ENCODE measurements at places on chromosomes 7 and 10.

GRCh38 chr7:49771427-49772176 lies 1.8 kb upstream of the VWC2 start:
- DNase-seq: no peak

- no peak for DNase-seq
Measured at GRCh38 chr10:80540136-80540535, 2.4 kb downstream of the SH2D4B start.

GRCh38 chr10:44415121-44415520 lies 30.2 kb upstream of the CXCL12 start:
- no peak for DNase-seq

- no peak for DNase-seq
Measured at GRCh38 chr7:51732116-51732515, 415.5 kb upstream of the COBL start.

DNA sequence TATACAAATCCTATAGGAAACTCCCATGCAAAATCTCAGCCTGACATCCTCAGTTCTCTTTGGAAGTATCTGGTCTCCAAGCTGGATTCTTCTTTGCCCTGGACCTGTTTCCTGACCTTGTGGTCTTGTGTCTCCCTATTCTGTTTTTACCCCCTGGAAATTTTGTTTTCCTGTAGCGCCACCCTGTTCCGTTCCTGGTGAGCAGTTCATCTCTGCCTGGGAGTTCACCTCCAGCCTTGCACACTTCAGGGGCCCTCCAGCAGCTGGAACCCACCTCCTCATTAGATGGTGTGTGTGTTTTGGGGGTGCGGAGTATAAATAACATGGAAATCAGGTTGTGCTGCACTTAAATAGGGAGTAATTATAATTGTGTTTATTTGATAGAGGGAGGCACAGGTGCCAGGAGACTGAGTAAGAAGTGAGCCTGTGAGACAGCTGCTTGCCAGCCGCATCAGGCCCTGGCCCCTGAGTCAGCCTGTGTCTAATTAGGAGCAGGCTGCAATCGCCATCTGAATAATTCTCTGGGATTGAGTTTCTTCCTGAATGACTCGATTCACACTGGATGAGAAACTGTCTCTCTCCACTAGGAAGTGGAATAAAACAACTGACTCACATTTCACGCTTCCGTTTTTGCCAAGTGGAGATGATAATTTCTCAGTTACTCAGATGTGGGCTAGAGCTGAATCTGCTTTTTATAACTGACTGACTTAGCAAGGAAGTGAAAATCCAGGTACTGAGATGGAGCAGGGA lies 69.4 kb upstream of the HECTD2 start:
- peak; percentile 79 for DNase-seq

DNA sequence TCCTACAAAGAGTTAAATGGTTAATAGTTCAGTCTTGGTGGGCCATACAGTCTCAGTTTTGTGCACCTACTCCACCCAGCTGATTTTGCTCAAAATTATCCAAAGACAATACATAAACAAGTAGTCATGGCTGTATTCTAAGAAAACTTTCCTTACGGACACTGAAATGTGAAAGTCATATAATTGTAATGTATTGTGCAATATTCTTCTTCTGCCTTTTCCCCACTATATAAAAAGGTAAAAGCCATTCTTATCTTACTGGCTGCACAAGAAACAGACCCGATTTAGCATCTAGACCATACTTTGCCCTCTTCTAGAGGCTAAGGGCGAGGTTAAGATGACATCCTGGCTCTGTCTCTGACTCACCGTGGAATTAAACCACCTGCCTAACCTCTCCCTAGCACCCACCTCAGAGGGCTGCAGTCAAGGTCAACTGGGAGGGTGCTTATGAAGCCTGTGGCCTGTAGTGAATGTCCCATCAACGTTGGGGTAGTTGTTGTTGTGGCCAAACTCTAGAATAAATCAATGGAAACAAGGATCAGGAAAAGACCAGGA lies 63.8 kb upstream of the DOCK1 start:
- DNase-seq: no peak

DNA sequence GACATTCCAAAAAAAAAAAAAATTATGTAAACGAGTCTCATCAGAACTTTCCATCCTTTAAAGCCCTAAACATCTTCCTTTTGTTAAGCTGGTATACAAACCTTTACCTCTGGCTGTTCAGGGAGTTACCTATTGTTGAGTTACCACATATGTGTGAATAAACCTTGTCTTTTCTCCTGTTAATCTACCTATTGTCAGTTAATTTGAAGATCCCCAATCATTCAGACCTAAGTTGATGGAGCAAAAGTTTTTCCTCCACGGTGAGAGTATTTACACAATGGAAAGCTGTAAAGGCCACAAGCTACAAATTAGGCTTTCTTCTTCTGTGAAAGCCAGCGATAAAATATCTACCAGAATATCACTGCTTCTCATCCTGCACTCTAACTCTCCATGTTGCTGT lies 80.3 kb downstream of the SKAP2 start:
- DNase-seq: no peak

GRCh38 chr10:14235566-14236195 lies 95.0 kb downstream of the FRMD4A start:
- DNase-seq: no peak

- DNase-seq: no peak
Measured at GRCh38 chr7:47186316-47186715, 395.6 kb downstream of the TNS3 start.

- no peak for DNase-seq
Measured at GRCh38 chr7:130154501-130155317, 50.5 kb downstream of the TMEM209 start.

GRCh38 chr10:23417254-23417653 lies 21.6 kb upstream of the OTUD1 start:
- no peak for DNase-seq

- DNase-seq: no peak
Measured at GRCh38 chr7:132655131-132655727, 79.0 kb upstream of the PLXNA4 start.

DNA sequence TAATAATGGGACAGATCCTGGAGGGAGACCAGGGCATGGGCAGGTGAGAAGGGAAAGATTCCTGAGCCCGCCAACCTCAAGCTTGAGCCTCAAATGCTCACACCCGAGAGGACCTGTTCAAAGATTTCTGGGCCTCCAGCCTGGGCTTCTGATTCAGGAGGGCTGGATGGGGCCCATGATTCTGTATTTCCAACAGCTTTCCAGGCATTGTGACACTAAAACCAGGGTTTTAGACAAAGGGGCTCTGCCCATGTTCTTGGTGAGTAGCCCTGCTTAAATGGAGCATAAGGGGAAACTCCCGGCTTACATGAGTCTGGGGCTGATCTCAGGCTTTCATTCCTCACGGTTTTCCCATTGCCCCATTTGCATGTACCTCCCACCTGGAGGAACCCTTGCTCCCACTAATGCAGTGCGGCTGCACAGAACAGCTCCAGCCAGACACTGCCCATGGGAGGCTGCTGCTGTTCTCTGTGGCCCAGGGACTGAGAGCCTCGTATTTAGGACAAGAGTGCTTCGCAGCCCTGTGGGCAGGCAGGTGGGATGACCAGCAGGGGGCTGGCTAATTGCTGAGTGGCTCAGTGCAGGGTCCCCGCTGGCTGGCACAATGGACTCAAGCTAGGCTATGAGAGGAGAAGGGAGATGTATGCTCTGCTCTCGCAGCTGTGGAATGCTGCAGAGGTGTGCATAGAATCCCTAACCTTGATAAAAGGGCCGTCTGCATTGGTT lies 135.3 kb upstream of the COBL start:
- no peak for DNase-seq

DNA sequence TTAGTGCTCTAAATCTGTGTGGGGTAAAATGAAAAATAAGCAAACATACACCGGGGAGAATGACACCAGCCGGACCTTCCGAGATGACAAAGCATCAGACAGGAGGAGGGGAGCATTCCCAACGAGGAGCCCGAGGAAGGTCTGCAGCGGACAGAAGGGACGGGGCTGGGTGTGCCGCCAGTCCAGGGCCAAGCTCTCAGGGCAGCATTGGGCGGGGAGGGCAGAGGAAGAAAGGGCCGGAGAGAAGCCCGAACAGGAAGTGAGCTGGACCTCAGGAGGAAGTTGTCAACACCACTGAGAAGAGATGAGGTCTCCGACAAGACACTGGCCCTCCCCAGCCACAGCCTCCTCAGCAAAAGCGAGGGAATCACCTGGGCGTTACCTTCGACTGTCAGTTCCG lies 182.6 kb upstream of the RNF32 start:
- DNase-seq: no peak

GRCh38 chr10:21807180-21807579 lies 196.3 kb downstream of the DNAJC1 start:
- no peak for DNase-seq

GRCh38 chr10:18649364-18649959 lies 1.9 kb downstream of the NSUN6 start:
- DNase-seq: no peak

- DNase-seq: no peak
Measured at GRCh38 chr10:130050721-130051120, 59.9 kb downstream of the C10orf143 start.

- peak; percentile 23 for DNase-seq
Measured at GRCh38 chr10:48414778-48415177, 108.3 kb downstream of the MAPK8 start.

- DNase-seq: no peak
Measured at GRCh38 chr7:42175834-42176723, 60.9 kb downstream of the GLI3 start.

DNA sequence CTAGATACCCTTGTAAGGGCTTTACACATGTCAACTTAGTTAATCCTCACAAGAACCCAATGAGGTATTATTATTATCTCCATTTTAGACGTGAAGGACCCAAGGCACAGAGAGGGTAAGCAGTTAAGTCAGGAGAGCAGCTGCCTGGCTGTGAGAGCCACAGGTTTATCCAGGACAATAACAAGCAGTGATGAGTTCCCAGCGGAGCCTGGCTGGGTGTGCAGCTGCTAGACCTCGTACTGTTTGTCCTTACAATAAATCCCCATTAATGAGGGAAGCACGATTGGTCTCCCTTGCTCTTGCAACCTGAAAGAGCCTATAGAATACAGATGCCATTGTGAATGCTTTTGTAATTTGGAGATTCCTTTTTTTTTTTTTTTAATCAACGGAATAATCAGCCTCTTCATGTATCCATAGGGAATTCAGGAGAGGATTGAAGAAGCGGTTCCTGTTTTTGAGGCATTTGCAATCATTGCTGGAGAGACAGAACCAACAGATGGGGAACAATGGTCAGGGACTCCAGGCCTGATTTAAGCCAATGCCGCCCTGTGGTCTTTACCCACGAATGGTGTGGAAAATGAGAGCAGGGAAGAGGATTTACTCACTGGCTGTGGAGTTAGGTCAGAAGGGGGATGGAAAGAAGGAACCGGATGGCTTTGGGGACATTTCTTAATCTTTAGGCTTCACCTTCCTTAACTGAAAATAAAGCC lies 12.3 kb upstream of the ASB4 start:
- no peak for DNase-seq

- no peak for DNase-seq
Measured at GRCh38 chr7:130703851-130704250, 17.5 kb upstream of the TSGA13 start.

DNA sequence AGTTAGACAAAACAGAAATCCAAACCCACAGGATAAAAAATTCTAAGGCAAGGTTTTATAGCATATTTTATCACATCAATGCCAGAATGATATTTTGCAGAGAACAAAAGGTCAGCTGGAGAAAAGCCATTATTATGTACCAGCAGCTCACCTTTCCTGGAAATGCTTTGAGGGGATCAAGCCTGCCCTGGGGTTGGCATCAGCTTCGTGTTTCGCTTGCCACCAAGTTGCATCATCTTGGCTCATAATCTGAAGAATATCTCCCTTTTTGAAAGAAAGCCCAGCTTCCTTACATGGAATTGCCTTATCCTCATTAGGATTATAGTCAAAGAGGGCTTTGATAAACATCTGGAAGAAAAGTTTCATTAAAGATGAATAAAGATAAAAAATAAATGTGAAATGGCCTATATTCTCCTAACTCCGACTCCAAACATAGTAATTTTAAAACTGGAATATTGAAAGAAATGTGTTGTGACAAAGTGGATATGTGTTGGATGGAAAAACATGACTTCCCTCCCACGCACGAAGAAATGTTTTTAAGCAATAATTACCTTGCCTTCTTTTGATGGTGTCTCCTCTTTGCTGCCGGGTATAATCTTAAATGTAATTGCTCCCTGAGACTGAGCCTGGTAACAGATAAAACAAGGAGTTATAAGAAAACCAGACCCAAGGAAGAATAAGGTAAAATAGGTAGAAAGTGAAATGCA lies 121.3 kb upstream of the ODAD2 start:
- no peak for DNase-seq

- no peak for DNase-seq
Measured at GRCh38 chr7:156238366-156239133, 402.0 kb upstream of the RNF32 start.

- DNase-seq: no peak
Measured at GRCh38 chr7:47148536-47149207, 433.2 kb downstream of the TNS3 start.

- no peak for DNase-seq
Measured at GRCh38 chr7:226281-226895, 34.0 kb downstream of the FAM20C start.

DNA sequence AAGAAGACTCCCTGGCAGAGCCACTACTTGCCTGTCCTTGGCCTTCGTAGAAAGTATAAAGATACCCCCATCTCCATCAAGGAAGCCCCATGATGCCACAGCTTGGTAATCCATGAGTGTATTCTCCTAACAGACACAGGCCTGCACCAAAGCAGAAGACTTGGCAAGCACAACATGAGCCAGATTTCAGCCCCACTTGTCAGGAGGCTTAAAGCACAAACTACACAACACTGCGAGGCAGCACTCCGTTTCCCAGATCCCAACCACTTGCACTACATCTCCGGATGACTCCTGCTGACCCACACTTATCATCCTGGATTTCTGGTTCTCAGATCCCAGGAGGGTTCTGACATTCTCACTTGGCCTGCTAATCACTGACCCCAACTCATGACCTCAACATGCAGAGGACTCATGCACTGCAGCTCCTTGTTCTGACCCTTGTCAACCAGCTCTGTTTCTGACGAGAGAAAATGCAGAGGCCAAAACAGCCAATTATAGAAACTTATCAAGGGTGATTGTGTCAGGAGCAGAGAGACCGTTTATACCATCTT lies 100.8 kb downstream of the RELN start:
- no peak for DNase-seq

- no peak for DNase-seq
Measured at GRCh38 chr10:110762109-110762848, 109.4 kb upstream of the PDCD4 start.

- DNase-seq: no peak
Measured at GRCh38 chr10:124043310-124044142, 49.9 kb downstream of the CHST15 start.

- no peak for DNase-seq
Measured at GRCh38 chr7:10655031-10655430, 318.6 kb upstream of the PHF14 start.

DNA sequence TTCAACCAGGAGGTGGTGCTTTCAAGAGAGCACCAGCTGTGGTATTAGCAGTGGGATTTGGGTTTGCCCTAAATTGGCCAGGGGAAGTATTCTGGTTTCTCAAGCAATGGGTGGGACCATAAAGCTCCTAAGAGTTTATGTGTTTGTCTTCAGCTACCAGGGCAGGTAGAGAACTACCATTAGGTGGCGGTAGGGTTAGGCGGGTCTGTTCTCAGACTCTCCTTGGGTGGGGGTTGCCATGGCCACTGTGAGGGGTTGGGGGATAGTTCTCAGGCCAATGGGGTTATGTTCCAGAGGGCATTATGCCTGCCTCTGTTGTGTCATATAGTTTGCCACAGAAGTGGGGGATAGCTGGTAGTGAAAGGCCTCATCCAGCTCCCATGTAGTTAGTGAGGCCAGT lies 47.7 kb upstream of the BICC1 start:
- DNase-seq: no peak

GRCh38 chr7:95479992-95480624 lies 5.6 kb upstream of the ASB4 start:
- no peak for DNase-seq

All from AG09309 (cell line).